ENCODE measurements at places on chromosomes 5 and 9. TPM values are rescaled to one million over a fixed set of nuclear protein-coding genes. Genes with fewer than 3 reads are reported as not detected.

- no peak for DNase-seq
These were observed 35.9 kb downstream of the PRR16 start for GRCh38 chr5:120499876-120500563.

- DNase-seq = no peak
These were observed 89.4 kb downstream of the OTULIN start for GRCh38 chr5:14753947-14754346.

DNA sequence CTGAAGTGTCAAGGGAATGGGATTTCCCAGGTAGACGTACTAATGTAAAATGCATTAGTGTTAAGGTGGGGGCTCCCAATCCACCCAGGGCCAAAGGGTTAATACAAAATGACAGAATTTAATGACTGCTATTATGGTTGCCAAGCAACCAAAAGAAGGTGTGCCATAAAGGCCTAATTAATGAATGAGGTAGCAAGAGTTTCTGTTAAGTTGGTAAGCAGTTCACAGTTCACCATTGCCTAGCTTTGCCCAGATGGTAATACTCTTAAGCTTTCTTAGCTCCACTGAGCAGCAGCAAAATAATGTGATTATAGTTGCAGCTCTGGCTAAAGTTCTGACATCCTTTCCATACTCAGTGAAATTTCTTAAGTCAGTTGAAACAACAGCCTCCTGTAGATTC, 211.7 kb downstream of the DENND1A start:
- no peak for DNase-seq

GRCh38 chr5:105587963-105588662, 2025.5 kb upstream of the NUDT12 start:
- DNase-seq = no peak

GRCh38 chr9:110257956-110258355, 1.6 kb upstream of the TXN start:
- peak; percentile 46 for DNase-seq

DNA sequence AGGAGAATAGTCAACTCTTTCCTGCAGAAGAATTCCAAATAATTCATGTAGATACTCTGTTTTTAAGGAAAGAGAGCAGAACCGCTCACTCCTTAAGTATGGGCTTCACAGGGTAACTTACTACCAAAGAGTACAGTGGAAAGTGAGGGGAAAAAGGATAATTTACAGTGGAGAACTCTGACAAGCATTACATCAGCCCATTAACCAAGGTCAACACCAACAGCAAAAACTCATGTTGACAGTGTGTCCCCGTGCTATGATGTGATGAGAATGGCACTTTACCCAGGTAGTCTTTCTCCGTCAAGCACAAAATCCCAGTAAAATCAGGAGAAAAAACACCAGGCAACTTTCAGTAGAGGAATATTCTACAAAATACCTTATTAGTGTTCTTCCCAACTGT, 104.3 kb downstream of the ADCY2 start:
- no peak for DNase-seq

GRCh38 chr9:38249587-38250210, 142.8 kb upstream of the ALDH1B1 start:
- no peak for DNase-seq

DNA sequence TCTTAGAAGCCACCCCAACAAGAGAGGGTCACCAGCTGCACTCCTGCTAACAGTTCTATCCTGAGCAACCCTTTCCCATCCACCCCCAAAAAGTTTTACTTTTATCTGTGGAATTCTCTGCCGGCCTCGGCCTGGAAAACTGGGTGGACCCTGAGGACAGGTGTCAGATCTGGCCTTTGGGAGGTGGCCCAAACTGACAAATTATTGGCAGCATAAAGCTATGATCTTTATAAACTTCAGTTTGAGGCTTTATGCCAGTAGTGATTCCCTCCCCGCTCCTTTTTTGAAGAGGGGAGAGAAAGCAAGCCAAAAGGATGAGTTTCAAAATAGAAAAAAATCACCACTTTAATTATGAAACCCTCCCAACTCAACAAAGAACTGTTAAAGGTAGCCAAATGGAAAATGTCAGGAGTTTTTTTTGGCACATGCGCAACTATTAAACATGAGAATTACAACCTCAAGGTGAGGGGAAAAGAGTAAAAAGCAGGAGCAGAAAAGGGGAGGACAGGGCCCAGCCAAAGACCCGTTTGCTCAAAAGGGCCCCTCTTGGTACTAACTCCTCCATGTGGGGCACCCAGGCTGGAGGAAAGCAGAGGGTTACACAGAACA, 49.4 kb downstream of the FBXW11 start:
- no peak for DNase-seq

- no peak for DNase-seq
These were observed 211.6 kb upstream of the CDH12 start for GRCh38 chr5:23064710-23065109.

DNA sequence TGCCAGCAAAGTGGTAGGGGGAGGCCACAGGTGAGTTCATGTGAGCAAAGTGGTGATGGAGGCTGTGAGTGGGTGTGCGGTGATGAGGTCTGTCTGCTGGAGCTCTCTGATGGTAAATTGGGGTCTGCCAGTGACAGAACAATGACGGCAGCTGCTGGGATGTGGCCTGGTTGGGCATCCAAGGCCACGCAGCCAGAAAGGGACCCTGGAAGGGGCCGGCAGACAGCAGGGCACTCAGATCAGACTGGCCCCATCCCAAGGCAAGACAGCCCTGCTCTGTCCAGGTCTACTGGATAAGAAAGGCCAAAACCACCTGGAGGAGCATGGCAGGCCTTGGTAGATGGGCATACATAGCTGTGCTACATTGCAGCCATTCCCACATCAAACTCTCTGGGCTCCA, 412.9 kb upstream of the RGMB start:
- DNase-seq = no peak

- no peak for DNase-seq
These were observed 44.8 kb downstream of the PAPPA start for GRCh38 chr9:116198344-116198743.

DNA sequence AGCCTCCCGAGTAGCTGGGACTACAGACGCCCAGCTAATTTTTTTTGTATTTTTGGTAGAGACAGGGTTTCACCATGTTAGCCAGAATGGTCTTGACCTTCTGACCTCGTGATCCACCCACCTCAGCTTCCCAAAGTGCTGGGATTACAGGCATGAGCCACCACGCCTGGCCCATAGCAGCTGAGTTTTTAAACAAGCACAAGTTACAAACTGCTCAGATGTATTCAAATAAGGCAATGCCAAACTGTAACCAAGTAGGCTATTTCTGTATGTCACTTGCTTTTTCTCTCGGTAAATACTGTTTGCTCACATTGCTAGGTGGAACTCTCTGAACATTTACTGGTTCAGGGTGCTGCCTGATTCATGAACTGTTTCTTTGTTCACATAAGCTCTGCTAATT, 799.3 kb upstream of the NUDT12 start:
- no peak for DNase-seq

DNA sequence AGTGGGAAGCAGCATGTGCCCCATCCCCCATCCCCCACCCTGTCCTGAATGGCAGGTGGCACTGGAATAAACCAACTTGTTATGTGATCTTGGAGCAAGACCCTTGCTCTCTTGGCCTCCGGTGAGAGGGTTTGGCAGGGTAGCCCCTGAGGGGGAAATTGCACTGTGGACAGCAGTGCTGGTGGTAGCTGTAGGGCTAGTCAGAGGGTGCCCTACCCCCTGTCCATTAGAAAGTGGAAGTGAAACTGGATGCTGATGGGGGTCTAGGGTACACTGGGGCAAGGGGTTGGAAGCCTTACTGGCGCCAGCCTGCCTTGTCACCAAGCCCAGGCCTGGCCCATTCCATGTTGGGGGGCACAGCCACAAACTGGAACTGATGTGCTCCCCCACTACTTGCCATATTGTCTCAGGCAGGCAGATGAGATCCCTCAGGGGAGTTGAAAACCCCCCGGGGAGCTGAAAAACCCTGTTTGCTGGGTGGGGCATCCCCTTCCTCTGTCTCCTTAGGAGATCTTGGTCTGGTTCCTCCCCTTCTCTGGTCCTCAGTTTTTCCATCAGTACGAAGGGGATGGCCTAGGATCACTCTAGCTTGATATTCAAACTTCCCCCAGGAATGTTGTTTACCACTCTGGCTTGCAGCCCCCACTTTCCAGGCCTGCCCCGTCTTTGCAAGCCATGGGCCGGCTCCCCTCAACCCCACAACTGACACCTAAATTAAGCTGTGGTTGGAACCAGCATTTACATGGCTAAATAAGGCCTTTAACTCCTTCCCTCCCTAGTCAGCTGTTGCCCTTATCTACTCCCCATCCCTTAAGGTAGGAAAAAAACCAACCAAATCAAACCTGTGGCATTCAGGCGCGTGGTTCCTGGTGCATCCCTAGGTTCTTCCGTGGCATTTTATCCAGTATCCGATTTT, 14.4 kb upstream of the SYNPO start:
- DNase-seq = no peak

DNA sequence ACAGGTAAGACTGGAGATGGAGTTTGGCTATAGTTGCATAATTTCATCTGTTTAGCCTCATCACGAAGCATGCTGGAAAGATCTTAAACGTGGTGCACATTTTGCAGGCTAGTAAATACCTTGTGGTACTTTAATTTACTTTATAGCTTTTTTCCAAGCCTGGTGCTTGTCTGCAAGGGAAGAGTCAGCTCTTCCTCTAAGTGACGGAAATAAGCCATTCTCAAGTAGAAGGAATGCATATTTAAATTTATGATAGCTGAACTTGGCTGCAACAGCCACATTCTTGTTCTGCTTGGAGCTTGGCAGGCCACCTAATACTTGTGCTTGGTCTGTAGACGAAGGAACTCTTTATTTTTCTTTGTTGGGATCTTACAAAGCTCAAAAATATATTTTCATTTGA, 188.0 kb upstream of the PIK3R1 start:
- no peak for DNase-seq

DNA sequence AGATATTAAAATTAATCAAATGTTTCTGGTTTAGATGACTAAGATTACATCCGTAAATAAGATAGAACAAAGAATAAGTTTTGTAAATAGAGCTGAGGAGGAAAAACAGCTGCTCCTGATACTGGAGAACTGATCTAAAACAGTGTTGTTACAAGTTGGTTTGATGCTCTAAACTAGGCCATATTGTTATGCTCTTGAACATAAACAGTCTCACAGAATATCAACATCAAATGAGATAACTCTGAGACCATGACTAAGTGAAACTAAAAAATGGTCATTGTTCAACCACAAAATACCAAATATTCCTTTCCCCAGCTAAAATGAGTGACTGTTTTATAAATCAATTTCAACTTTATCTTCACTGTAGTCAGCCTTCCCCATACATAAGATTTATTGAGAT, 16.5 kb upstream of the SRFBP1 start:
- no peak for DNase-seq

GRCh38 chr5:172736508-172737135, 34.4 kb downstream of the DUSP1 start:
- no peak for DNase-seq

GRCh38 chr9:132879457-132880323, 992 bp downstream of the SPACA9 start:
- no peak for DNase-seq

- peak; percentile 73 for DNase-seq
These were observed 54.0 kb upstream of the SLIT3 start for GRCh38 chr5:169354921-169355320.

DNA sequence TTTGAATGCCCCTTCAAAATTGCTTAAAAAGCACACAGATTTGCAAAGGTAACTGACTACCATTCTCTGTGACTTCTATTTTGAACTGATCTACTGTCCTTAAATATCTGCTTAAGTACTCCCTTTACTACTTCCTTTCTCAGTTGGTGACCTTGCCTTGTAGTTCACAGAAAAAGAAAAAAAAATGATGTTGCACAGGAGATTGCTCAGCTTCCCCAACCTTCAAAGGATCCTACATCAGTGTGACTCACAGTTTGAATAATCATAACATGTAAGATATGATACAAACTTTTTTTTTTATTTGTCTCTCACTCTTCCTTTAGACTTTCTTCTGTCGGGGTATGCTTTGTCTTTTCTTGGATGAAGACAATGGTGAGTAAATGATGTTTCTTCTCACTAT, 1029.6 kb downstream of the CDH12 start:
- DNase-seq = no peak

DNA sequence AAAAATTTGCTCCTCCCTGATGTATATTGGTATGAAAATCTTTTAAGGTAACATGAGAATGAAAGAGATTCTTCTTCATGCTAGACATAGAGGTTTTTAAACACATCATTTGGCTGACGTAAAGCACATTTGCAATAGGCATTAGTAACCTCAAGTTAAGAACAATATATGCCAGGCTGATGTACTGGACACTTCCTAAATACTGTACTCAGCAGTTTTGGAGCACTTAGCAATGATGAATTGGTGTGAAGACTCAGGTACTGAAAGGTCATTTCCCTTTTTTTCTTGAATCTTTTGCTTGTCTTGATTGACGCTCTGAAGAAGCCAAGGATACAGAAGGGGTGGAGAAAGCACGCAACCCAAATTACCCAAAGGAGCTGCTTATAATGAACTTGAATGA, 322.5 kb downstream of the PDE4D start:
- no peak for DNase-seq

- DNase-seq = no peak
These were observed 92.3 kb downstream of the FANCC start for GRCh38 chr9:95225076-95225725.

DNA sequence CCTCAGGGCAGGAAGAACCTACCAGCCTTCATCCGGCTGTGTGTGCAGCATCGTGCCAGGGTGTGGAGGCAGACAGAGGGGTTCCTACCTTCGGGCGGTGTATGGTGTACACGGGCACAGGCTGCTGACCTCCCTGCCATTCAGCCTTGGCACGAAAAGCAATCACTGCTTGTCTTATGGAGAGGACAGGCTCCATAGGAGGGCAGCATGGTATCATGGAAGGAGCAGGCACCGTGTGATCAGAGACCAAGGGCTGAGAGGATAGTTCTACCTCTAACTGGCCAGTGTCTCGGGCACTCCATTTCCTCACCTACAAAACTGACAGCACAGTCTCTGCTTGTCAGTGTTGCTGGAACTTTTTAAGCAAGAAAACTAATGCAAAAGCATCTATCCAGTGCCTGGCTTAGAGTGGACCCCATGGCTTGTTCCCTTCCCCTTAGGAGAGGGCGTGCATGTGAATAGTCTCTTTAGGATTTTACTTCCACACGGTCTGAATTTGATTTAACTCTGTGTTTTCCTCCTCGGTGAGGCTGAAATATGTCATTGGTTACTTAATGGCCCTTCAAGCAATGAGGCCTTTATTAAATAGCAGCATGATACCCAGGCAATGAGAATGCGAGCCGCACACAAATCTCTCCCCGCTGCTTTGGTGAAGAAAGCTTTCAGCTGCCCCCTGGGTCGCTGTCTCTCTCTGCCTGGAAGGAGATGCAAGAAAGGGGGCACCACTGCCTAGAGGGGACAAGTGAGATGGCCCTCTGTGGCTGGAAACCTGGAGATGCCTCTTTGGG, 22.2 kb downstream of the TTLL11 start:
- no peak for DNase-seq

- no peak for DNase-seq
These were observed 49.5 kb upstream of the MAP1B start for GRCh38 chr5:72057816-72058215.

- no peak for DNase-seq
These were observed 188.0 kb downstream of the KDM4C start for GRCh38 chr9:6945816-6946215.

Gene CMYA5
- total RNA-seq = 0.88 TPM

Gene C7
- total RNA-seq = not detected

Gene PCDHGA2
- 0.13 TPM for total RNA-seq

Gene CORO2A
- total RNA-seq = 19.8 TPM

Gene NFIB
- 29.0 TPM for total RNA-seq

Gene ARHGEF37
- total RNA-seq = 5.5 TPM

Gene DEPDC1B
- 25.6 TPM for total RNA-seq

Gene TRMT10B
- total RNA-seq = 8.8 TPM

Gene NMUR2
- total RNA-seq = not detected

Gene OCLN
- total RNA-seq = 66.5 TPM

Gene HSPB3
- not detected for total RNA-seq

Gene BAG1
- total RNA-seq = 35.5 TPM

Gene ITK
- total RNA-seq = not detected

Gene DBN1
- 181 TPM for total RNA-seq

Gene PCDHGA10
- total RNA-seq = 0.13 TPM
